ENCODE measurements at places on chromosomes 4 and X.

- DNase-seq: no peak
Measured at GRCh38 chr4:40745285-40745984, 4.3 kb upstream of the NSUN7 start.

DNA sequence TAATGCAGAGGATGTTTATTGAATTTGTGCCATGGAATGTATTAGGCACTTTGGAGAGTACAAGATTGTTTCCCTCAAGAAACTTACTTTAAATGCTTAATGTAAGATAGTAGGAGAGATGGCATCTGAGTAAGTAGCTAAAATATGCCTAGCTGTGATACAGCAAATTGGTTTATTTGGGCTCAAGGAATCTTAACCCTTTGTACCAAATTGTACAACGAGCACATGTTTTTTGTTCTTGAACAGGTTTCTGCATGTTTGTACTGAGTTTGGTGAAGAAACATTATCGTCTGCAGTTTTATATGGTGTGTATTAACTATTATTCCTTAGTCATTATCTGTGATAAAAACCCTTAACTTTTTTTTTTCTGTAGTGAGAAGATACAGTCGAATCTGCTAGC, 48.6 kb downstream of the CDS1 start:
- DNase-seq: no peak

DNA sequence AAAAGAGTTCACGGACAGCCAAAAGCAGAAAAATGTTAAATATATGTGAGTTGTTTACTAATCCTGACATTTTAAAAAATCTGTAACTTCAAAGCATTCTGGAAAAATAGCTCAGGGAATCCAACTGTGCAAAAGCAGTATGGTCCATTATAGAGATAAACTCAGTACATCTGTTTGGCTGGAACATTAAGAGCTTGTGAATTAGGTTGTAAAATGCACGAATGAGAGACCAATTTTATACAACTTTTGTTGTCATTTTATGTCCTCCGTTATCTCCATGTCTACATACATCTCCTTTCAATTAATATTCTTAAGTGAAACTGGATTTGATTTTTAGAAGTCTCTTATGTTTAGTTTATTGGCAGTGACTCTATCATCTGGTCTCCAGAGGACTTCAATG, 367.0 kb upstream of the ATOH1 start:
- DNase-seq: no peak

DNA sequence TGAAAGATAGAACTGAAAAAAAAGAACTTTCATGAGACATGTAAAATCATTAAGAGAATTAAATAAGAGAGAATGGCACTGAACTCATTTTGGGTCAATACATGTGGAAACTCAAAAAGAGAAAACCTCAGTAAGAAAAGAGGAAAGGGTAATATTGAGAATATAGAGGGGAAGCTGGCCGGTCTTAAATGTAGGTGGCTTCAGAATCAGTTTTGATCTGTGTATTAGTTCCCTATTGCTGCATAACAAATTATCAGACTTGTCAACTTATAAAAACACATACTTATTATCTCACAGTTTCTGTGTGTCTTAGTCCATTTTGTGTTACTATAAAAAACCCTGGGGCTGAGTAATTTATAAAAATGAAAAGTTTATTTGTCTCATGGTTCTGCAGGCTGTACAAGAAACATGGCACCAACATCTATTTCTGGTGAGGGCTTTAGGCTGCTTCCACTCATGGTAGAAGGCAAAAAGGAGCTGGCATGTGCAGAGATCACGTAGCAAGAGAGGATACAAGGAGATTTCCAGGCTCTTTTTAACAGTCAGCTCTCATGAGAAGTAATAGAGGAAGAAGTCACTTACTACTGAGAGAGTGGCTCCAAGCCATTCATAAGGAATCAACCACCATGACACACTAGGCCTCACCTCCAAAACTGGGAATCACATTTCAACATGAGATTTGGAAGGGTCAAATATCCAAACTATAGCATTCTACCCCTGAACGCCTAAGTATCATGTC, 29.6 kb downstream of the SATL1 start:
- DNase-seq: no peak

GRCh38 chrX:104565791-104566680, at the start of gene IL1RAPL2:
Gene IL1RAPL2 (plus strand): TSS chrX:104566199.
- no peak for DNase-seq

DNA sequence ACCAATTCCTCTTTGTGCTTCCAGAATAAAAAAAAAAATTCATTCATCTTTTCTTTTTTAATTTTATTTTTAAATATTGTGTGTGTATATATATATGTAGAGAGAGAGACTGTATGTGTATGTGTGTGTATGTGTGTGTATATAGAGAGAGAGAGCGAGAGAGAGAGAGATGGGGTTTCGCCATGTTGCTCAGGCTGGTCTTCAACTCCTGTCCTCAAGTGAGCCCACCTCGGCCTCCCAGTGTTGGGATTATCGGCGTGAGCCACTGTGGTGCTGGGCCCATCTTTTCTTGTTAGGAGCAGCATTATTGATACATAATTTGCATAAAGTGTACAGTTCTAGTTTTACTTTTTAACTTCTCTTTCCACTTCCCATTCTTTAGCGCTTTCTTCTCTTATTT, 33.6 kb downstream of the KDM6A start:
- DNase-seq: no peak

- DNase-seq: no peak
Measured at GRCh38 chrX:47498411-47498810, 15.4 kb upstream of the ZNF41 start.

Data from CD4-positive, alpha-beta T cell (primary cell).